ENCODE measurements at places on chromosomes 1 and 21.

DNA sequence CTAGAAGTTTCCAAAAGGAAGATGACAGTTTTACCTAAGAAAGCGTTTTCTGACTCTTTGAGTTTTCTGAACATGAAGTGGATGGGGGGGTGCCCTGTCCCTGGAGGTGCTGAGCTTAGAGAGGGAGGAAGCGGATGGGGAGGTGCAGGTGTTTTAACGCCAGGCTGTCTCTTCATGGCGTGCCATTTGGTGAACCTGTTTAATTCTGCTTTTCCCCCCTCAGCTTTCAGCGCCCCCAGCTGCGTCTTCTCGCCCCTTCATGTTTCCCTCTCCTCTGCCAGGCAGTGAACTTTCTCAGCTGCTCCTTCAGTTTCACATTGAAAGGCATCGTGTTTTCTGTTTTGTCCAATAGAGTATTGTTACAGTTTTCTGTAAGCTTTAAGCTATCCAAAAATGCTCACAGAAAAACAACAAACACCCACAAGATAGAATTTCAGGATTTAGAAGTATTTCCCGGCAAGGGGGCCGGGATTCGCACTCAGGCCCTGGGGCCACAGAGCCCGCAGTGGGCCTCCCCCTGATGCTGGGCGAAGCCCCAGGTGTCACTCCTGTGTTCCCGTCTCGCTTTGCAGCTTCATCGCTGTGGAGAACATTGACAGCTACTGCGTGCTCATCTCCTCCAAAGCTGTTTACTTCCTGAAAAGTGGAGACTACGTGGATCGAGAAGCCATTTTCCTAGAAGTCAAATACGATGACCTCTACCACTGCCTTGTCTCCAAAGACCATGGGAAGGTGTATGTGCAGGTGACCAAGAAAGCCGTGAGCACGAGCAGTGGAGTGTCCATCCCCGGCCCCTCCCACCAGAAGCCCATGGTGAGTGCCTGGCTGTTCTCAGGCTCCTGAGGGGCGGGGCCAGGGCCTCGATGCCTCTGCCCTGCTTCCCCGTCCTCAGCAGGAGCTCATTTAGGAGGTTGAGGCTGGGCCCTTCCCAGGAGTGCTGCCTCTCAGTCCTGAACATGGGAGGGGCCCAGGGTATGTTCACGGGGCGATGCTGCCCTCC is 111.4 kb downstream of the DHRS3 start:
- DNase-seq, result no peak

DNA sequence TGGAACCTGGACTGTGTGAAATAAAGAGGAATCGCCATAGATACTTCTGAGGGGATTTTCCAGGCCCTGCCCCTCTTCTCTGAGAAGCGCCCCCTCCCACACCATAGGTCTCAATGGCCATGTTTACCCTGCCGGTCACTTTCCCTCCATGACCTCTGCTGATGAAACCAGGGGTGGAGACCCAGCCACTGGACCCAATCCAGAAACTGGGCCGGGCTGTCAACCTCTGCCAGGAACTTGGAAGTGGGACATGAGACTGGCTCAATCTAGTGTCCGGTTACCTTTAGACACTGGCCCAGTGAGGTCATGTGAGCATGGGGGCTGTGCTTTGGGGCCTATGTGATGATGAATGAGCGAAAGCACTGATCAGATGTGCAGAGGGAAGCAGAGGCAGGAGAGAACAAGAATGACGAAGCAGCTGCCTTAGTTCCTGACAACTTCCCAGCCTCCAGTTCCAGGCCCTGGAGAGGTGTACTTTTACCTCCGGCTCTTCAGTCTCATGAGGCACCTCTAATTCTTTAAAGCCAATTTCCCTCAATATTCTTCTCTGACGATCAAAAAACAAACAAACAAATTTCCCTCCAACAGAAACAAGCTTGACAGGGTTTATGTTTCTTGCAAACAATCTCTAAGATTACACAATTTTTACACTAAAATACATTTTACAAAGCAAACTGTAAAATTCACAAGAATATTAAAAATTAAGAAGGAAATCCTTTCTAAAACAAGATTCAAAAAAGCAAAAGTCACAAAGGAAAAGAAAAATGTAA is 4.9 kb downstream of the ASAP3 start:
- no peak for DNase-seq

DNA sequence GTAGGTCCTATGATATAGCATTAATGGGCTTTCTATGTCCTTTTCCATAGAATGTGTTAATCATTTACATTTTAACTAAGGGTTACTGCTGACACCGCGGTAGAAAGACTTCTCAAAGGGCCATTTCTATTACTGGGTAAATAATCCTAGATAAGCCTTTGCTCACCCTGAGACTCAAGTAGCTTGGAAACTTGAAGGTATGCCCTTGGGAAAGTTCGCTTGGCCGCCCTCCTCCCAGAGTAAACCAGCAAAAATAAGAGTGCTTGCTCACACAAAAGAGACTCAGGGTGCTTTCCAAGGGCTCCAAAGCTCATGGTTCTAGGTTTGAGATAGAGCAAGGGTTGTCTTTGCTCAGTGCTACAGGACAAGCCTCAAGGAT is 85.8 kb upstream of the TMPRSS2 start:
- no peak for DNase-seq

GRCh38 chr1:147549526-147549925 is 8.2 kb downstream of the BCL9 start:
- no peak for DNase-seq

DNA sequence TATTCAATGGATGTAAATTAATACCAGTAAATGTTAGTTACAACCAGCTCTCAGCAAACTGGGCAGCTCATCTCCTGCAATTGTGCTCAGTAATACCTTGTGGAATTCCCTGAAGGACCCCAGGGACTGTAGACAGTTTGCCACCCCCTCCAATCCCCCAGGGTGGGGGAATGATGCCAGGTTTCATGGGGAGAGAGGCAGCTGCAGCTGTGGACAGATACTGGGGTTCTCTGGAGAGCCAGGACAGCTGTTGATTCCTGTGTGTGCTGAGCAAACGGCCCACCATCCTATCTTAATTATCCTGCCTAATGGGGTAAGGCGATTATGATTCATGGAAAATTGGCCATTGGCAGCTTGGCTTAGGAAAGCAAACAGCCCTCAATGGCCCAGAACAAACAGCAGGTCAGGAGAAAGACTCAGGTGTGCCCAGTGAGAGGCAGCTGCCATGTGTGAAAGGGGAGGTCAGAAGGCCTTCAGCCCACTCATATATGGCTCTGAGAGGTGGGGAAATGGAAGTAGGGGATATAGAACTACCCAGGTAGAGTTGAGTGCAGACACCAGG is 148.9 kb upstream of the CTTNBP2NL start:
- DNase-seq, result no peak

DNA sequence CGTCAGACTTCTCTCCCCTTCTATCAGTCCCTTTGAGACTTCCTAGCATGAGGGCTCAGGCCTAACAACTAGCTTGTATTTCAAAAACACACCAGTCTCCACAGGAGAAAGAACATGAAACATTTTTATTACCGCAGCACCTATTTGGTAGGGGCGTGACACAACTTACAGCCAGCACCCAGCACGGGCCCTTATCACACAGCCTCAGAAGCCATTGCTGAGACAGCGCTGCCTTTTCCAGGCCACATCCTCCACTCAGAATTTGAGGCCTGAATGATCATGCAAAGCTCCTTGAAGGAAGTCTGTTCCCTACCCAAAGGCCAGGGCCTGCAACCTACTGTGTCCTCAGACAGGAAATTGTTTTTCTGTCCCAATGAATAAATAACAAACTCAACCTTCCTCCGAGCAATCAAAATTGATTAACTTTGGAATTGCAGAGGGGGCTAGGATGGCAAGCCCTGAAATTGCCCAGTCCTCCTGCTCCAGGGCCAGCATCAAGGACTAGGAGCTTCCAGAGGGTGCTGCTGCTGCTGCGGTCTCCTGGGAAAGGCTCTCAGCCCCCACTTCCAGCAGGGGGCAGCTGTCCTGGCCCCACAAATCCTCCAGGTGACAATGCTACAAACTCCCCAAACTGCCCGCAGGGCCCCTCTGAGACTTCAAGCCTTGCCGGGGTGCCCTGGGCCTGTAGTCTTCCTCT is 94.3 kb upstream of the GALNT2 start:
- DNase-seq, result no peak

DNA sequence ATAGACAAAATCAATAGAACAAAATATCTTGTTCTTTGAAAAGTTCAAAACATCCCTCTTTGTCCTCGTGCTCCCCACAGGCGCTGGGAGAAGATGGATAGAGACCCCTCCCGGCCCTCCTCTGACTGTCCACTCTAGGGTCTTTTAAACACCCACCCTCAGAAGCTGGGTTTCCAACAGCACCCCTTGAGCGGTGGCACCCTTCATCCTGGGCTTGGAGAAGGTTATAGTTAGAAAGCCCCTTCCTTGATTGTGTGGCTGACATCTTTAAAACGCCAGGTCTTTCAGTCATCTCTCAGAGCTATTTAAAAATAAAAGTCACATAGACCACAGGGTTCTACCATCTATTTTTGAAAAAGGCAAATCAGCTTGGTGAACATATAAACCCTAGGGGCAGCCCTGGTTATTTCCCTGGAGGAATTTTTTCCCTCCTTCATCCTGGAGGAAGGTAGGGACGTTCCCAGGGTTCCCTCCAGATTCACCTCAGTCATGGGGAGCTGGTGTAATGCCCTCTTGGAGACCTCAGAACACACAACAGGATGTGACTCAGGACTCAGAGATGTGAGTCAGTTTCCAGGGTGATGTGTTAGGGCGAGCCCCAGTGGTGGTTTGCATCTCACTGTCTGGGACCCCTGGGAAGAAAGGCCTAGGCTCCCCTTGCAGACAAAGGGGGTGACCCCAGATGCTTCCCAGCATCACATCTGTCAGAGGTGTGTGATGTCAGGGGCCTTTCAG is 138.5 kb downstream of the CLIC6 start:
- no peak for DNase-seq

Measured in HCT116 (cell line).